ENCODE measurements at places on chromosomes 7 and 10.
A peak's percentile ranks its signal among the peaks of the same experiment; 100 is the strongest.

GRCh38 chr10:88680958-88681357, 16.7 kb downstream of the LIPF start:
- no peak for DNase-seq

- no peak for DNase-seq
These were observed 22.0 kb upstream of the ICA1 start for GRCh38 chr7:8283968-8284367.

- no peak for DNase-seq
These were observed 341.5 kb upstream of the ZMIZ1 start for GRCh38 chr10:78727251-78727650.

GRCh38 chr7:74002474-74003017, 25.4 kb upstream of the ELN start:
- peak; percentile 84 for DNase-seq

DNA sequence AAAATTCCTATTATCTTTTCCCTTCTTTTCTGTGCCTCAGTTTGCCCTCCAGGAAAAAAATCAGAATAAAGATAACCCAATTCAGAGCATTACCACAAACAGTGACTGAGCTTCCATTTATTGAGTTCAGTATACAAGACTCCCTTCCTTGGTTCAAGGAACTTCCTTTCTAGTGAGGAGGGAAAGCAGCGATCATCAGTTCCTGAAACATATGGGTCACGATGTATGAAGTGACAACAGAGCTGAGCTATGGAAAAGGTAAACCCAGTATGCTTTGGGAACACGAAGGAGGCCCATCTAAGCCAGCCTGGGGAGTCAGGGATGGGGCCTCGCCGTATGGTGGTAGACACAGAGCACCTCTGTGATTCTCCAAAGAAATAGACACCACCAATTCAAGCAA, 15.8 kb downstream of the C10orf71 start:
- DNase-seq = no peak

DNA sequence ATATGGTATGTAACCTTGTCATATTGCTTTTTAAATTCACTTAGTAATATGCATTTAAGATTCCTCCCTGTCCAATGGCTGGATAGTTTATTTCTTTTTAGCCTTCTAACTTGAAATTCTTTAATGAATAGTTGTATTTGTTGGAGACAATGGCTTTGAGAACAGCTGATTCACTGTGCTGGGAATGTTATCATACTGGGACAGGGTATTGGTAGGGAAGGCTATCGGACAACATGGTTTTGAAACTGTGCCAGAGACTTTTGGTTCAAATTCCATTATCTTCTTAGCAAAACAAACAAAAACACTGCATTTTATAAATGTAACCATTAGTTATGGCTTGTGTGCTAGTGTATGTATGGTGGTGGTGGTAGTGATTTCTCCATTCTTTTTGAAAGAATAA, 517.1 kb upstream of the ANKRD30A start:
- DNase-seq = peak; percentile 56

GRCh38 chr7:156875766-156876165, 17.2 kb downstream of the LMBR1 start:
- no peak for DNase-seq

- DNase-seq = no peak
These were observed 406.0 kb downstream of the PHF14 start for GRCh38 chr7:11379641-11380040.

GRCh38 chr10:89838044-89838615, 136.7 kb downstream of the KIF20B start:
- no peak for DNase-seq

GRCh38 chr7:29216128-29216527, 21.6 kb downstream of the CHN2 start:
- no peak for DNase-seq

DNA sequence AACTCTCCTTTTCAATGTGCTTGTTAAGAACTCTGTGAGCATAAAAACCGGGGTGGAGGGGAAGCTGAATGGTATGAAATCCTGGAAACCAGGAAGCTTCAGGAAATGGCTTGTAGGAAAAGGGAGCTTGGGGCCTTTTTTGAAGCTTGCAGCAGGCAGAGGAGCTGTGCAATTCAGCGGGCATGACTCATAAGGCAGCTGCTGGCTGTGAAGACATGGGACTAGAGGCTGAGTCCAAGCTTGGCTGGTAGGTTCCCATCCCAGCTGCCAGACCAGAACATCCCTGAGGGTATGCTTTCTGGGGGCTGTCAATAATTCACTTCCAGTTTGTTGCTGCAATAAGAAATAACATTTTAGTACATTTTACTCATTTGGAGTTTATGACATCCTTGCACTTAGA, 36.8 kb upstream of the CDC14C start:
- DNase-seq = peak; percentile 15

GRCh38 chr10:69439350-69439739, 11.9 kb upstream of the TSPAN15 start:
- DNase-seq = peak; percentile 77

DNA sequence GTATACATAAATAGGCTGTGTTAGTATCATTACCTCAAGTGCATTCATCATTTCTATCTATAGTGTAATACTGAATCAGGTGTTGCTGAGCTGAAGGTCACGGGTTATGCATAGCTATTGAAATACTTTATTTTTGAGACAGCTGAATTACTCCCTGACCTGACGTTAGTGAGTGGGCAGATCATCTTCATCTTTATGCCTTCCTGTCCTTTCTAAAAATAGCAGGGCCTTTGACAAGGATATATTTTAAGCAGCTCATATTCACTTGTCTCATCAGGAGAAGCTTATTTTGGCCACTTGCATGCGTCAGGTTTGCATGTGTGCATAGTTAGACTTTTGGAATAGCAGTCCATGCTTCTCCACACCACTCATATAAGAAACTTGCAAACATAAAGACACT, 63.6 kb upstream of the DKK1 start:
- DNase-seq = no peak

- peak; percentile 15 for DNase-seq
These were observed 58.9 kb downstream of the KCNMA1 start for GRCh38 chr10:77578583-77579227.

GRCh38 chr10:112438356-112438755, 8.4 kb downstream of the ZDHHC6 start:
- DNase-seq = no peak

DNA sequence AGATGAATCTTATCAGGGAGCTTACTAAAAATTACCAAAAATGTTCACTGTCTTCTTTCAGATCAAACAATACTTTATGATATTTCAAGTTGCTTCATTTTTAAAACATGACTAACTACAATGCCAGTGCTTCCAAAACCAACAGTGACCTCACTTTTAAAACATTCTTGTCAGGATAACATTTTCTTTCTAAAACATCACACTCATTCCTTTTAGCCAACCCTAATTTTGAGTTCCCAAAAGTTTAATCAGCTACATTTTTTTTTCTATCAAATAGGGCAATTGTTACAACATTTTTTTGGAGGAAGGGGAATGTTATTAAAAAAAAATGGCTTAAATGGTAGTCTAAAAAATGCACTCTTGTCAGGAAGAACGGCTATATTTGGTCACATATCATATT, 37.3 kb downstream of the RTKN2 start:
- peak; percentile 91 for DNase-seq

- DNase-seq = no peak
These were observed 141.3 kb upstream of the MINDY3 start for GRCh38 chr10:16001581-16001980.

DNA sequence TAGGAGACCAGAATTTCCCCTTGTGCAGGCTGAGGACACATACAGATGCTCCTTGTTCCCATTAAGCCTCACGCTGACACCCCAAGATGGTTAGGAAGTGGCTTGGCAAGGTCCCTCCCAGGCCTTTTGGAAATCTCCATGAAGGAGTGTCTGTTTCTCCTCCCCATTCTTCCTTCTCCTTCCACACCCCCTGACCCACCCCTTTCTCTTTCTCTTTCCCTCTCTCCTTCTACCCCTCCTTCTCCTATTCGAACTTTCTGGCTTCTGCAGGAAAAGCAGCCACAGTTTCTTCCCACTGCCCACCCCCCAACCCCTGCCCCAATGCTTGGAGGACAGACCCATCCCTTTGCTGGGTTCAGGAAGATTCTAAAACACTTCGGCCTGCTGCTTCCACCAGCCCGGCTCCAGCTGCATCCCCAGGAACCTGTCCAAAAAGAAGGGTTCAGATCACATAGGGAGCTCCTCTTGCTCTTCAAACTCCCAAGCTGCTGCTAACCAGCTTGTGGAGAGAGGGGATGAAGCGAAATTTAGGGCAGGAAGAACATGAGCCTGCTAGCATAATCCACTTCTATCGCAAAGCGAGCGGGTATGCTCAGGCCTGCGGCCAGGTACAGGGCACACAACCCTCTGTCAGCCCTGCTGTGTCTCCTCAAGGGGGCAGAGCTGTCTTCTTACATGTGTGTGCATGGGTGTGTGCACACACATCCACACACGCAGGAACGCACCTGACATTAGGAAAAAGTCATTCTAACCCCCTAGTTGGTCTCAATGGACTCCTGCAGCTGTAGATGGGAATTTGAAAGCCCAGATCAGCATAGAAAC, 80.4 kb downstream of the PPP1R3C start:
- peak; percentile 34 for DNase-seq

GRCh38 chr7:64882341-64883112, 20.5 kb upstream of the ZNF273 start:
- peak; percentile 24 for DNase-seq

DNA sequence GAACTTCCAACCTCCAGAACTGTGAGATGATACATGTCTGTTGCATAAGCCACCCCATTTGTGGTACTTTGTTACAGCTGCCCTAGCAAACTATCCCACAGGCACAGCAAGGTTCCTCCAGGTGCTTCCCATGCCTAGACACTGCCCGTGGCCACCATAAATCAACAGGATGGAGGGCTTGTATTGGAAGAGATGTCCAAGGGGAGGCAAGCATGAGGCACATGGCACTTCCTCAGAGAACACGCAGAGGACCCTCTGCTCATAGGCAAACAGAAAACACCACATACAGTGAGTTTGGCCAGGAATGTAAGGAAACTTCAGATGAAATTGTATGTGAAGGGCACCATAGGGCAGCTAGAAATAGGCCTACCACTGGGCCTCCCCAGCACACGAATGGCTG, 291.1 kb downstream of the GRID1 start:
- no peak for DNase-seq

DNA sequence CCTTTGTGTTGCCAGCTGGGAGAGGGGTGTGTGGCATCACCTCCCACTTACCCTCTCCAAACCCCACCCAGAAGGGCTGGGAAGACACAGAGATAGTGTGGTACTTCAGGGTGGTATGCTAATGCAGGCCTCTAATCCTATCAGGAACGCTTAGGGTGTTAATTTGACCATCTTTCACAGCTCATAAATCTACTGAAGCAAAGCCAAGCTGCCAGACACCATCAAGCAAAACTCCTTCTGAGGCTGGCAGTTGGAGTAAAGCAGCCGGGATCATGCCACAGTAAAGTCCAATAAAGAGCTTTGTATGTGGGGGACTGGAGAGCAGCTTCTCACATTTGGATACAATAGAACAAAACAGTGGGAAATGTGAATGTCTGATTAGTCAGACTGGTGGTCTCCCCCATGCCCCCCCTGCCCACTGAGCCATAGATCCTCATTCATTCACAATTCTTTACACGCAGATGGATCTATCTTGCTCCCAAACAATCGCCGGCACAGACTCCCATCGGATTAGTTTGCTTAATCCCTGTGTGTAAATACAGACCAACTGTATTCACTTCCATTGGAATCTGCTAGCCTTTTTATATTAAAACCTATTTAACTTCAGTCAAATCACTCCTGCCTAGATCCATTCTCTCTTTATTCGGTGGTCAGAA, 29.6 kb downstream of the FGFBP3 start:
- DNase-seq = no peak

- DNase-seq = no peak
These were observed 26.0 kb downstream of the DUSP5 start for GRCh38 chr10:110523736-110524135.

DNA sequence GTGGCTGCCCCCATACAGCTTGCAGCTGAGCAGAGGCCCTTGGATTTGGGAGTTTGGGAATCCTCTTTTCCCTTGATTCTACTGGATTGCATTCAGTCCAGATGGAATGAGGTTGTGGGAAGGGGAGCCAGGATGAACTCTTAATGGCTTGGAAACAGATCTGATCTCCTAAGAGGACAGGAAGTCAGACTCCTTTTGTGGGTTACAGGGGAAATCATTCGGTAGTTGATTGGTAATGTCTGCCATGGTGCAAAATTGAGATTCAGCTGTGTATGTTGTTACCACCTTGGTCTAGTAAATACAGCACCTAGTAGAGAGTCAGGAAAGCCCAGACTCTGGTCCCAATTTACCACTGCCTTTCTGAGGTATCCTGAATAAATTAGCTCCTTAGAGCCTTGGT, 144.2 kb upstream of the TNRC18 start:
- no peak for DNase-seq

DNA sequence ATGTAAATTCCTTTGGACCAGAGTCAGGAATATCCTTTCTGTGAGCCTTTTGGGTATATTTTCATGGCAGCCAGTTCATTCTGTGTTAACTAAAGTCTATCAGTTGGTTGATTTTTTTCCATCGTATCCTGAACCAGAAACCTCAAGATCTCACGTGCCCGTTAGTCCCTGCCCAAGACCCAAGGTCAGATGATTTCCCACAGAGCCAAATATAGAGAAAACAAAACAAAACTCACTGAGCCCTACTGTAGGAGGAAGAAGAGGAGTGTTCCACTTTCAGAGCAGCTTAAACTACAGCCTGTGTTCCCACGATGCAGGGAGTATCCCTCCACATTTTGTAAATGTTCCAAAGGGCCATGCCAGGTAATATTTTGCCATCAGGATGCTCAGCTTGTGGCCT, 96.0 kb upstream of the ADO start:
- no peak for DNase-seq

- DNase-seq = no peak
These were observed 7.8 kb downstream of the DCLRE1A start for GRCh38 chr10:113846036-113846435.

GRCh38 chr7:134811765-134812164, 32.3 kb downstream of the CALD1 start:
- peak; percentile 70 for DNase-seq

DNA sequence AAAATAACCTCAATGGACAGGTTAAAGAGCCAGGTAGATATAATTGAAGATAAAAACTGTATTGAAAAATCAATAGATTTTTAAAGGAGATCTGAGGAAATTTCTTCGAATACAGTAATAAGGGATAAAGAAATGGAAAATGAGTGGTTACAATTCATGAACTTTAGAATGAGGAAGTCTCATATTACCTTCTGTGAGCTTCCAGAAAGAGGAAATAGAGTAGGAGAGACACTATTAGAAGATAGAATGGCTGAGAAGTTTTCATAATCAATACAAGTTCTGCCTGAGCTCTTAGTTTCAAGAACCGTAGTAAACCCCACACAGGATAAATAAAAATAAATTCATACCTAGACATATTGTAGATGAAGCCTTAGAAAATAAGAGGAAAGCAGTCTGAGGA, 11.5 kb downstream of the SDK1 start:
- DNase-seq = no peak

- DNase-seq = no peak
These were observed 43.3 kb upstream of the FZD8 start for GRCh38 chr10:35685402-35685801.

DNA sequence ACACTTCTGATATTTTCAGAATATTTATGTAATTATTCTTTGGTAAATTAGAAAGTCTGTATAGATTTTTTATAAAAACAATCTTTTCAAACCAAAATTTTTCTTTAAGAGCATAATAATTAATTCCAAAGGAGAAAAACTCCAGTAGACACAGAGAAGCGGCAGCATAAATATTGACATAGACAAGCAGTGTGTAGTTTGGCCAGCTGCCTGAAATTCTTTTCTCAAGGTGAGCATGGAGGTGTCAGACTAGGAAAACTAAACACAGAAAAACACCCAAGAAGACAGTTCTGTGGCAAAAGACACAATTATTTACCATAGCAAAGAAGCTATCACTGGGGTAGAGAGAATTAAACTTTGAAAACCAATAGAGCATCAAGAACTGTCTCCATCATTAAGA, 82.4 kb downstream of the KLF6 start:
- no peak for DNase-seq
